ENCODE measurements at places on chromosomes 3 and 15.

DNA sequence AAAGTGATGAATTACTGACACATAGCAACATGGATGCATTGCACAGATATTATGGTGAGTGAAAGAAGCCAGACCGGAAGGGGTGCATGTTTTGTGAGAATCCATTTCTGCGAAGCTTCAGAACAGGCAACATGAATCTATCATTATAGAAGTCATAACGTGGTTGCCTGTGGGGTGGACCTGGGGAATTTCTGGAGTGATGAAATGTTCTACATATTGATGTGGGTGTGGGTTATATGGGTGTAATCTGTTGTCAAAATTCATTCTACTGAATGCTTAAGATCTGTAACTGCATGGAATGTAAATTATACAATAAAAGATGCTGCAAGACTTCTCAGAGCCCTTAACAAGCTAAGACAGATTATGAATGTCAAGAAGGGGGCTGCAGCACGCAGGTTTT, 25.2 kb upstream of the TSPAN3 start:
- DNase-seq: no peak

DNA sequence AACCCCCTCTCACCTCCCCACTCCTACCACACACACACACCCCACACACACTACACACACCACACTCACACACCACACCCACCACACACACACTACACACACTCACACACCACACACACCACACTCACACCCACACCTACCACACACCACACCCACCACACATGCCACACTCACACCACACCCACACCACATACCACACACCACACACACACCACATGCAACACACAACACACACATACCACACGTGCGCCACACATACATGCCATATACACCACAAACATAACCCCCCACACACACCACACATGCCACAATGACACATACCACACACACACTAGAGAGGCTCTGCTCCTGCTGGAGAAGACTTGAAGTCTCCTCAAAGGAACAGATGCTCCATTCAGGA, 5.9 kb upstream of the ITPKA start:
- DNase-seq: no peak

GRCh38 chr3:15512166-15512565, 9.3 kb downstream of the COLQ start:
- no peak for DNase-seq

GRCh38 chr3:65466300-65466988, 572.3 kb downstream of the MAGI1 start:
- DNase-seq: no peak

- no peak for DNase-seq
Measured at GRCh38 chr15:61671736-61672135, 388.5 kb downstream of the VPS13C start.

GRCh38 chr3:37546876-37547275, 314.8 kb upstream of the CTDSPL start:
- DNase-seq: peak; percentile 19

- DNase-seq: peak; percentile 94
Measured at GRCh38 chr15:66765478-66766281, 63.6 kb downstream of the SMAD6 start.

DNA sequence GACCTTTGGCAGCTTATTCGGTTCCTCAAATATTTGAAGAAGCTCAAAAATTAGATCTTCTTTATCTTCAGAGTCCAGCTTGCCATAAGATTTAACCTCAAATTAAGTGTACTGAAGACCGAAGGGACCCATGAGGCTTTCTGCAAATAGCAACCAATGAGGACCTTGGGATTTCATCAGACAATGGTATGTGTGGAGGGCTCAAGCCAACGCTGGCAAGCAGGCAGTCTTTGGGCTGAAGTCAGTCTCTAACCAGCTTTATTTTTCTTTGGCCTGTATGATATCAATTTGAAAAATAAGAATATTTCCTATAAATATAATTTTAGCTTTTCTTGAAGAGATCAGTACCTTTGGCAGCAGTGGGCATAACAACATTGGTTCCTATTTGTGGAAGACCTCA, 692.7 kb downstream of the MCTP2 start:
- no peak for DNase-seq

GRCh38 chr3:56886314-56886713, 84.6 kb upstream of the ARHGEF3 start:
- no peak for DNase-seq

DNA sequence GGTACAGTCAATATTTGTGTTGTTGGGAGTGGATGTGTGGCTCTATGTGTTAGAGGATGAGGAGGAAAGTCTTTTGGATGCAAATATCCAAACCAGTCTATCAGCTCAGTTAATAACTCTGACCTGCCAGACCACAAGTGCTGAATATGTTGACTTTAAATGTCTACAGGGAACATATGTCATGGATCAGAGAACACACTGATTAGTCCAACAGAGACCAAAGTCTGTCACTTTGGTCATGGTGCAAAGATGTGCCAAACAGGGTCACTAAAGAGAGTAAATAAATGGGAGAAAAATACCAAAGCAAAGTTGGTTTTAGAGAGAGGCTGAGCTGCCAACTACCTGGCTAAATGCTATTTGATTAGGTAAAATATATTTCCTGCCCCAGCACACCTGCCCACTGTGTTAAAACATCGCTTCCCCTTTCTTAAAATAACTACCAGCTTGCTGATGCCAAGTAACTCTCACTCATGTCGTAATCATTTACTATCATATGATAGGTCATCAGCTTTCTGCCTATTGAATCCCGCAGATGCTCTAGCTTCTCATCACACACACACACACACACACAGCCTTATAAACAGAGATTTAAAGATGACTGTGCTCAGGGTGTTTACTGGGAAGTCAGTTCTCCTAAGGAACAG, 173.3 kb downstream of the PDZRN3 start:
- DNase-seq: no peak

Measured in ACHN (cell line).